ENCODE measurements at places on chromosomes 16 and 17. TPM values are rescaled to one million over a fixed set of nuclear protein-coding genes. Genes with fewer than 3 reads are reported as not detected.

DNA sequence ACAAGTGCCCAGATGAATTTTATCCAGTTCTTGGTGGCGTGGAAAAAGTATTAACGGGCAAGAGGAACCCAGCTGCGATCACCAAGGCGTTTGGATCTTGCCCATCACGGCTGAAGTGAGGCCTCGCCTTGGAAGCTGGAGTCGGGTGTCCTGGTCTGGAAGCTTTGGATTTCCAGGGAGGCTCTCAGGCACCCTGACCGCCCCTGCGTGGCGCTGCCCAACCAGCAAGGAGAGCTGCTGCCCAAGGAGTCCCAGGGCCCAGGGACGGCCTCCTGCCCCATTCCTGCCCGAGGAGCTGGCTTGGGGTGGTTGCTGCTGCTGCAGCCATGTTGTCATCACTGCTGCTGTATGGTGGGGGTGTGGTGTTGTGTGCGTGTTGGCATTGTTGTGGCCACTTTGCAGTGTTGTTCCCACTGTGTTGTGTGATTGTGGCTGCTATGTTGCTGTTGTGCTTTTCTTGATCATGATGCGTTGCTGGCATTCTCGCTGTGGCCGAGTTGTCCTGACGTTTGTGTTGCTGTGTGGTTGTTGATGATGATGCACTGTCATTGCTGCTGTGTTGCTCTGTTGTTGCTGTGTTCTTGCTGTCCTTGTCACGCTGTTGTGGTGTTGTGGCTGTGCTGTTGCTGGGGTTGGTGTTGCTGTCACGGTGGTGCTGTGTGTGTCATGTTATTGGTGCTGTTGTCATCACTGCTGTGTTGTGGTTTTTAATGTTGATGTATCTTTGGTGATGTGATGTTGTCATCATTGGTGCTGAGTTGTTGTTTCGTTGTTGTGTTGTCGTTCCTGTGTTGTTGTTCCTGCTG lies 318.8 kb downstream of the C16orf95 start:
- no peaks in the 10 kb centered on the region for H3K27me3 ChIP-seq
- no peak overlapping the region for H3K4me3 ChIP-seq
- no peak for DNase-seq
- no peaks in the 10 kb centered on the region for H3K36me3 ChIP-seq
- H3K27ac ChIP-seq = no peak overlapping the region
- H3K4me1 ChIP-seq = no peaks in the 10 kb centered on the region

- no peak overlapping the region for H3K4me3 ChIP-seq
- no peak for DNase-seq
- no peaks in the 10 kb centered on the region for H3K36me3 ChIP-seq
- no peaks in the 10 kb centered on the region for H3K27me3 ChIP-seq
- no peaks in the 10 kb centered on the region for H3K4me1 ChIP-seq
Measured at GRCh38 chr16:54509456-54509855, 222.9 kb upstream of the IRX3 start.

GRCh38 chr17:64332502-64332901 lies 58.2 kb downstream of the PECAM1 start:
- no peaks in the 10 kb centered on the region for H3K27me3 ChIP-seq
- no peak overlapping the region for H3K27ac ChIP-seq
- no peaks in the 10 kb centered on the region for H3K4me1 ChIP-seq
- H3K4me3 ChIP-seq = no peak overlapping the region
- H3K36me3 ChIP-seq = no peaks in the 10 kb centered on the region

DNA sequence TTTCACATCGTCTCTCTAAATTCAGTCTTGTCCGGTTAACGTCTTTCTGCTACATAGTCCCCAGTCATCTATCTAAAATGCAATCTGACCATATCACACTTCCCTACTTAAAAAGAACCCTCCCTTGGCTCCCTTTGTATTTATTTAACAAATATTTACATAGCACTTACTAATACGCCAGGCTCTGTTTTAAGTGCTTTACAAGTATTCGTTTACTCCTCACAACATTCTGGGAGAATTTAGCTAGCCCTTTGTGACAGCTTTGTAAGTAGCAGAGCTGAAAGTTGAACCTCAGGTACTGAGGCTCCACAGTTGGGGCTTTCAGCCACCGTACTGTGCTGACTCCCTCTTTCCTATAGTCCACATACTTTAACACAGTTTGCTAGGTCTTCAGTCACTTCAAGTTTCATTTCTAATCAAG lies 9.2 kb downstream of the PAFAH1B1 start:
- H3K27me3 ChIP-seq = no peaks in the 10 kb centered on the region
- peak overlapping the region; percentile 38 for H3K4me3 ChIP-seq
- peaks cover 72% of the 10 kb centered on the region for H3K4me1 ChIP-seq
- H3K36me3 ChIP-seq = peaks cover 6% of the 10 kb centered on the region
- no peak for DNase-seq

DNA sequence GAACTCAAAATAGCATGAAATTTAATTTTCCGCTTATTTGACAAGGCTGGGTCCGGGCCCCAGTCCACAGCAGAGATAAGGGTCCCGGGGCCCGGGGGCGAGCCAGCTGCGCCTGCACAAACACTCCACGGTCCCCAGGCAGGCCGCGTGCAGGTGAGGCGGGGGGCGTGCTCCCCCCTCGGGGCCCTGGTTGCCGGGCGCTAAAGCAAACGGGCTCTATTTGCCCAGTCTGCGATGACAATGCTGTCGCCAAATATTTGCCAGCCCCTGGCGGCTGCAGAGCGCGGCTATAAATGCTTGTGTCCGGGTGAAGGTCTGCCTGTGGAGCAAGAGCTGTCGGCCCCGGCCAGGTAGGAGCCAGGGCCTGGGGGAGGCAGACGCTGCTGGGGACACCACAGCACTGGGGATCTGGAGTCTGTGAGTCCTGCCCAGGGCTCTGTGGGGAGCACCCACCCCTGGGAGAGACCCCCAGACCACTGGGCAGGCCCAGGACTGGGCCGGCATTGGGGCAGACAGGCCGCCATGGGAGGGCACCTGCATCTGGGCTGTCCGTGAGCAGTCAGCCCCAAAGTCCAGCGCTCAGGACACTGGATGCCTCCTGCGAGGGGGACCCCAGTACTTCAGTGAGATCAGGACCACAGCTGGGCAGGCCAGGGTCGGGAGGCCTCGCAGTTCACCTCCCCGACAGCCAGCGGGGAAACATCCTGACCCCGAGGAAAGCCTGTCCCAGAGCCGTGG lies at the start of gene PERCC1:
Gene PERCC1 (plus strand): TSS at position 320 of the 738 bp plus-strand sequence. CDS start 1,516 bp downstream, outside the sequence.
- H3K27ac ChIP-seq = no peak within 1 kb of the TSS
- no peaks in the 10 kb centered on the region for H3K27me3 ChIP-seq
- no peak for DNase-seq
- peaks cover 5% of the 10 kb centered on the region for H3K4me1 ChIP-seq
- H3K4me3 ChIP-seq = no peak within 1 kb of the TSS

GRCh38 chr17:1090465-1091189 lies 89.2 kb downstream of the ABR start:
- no peaks in the 10 kb centered on the region for H3K27me3 ChIP-seq
- no peak overlapping the region for H3K4me3 ChIP-seq
- H3K4me1 ChIP-seq = no peaks in the 10 kb centered on the region
- peaks cover 49% of the 10 kb centered on the region for H3K36me3 ChIP-seq
- DNase-seq = no peak

DNA sequence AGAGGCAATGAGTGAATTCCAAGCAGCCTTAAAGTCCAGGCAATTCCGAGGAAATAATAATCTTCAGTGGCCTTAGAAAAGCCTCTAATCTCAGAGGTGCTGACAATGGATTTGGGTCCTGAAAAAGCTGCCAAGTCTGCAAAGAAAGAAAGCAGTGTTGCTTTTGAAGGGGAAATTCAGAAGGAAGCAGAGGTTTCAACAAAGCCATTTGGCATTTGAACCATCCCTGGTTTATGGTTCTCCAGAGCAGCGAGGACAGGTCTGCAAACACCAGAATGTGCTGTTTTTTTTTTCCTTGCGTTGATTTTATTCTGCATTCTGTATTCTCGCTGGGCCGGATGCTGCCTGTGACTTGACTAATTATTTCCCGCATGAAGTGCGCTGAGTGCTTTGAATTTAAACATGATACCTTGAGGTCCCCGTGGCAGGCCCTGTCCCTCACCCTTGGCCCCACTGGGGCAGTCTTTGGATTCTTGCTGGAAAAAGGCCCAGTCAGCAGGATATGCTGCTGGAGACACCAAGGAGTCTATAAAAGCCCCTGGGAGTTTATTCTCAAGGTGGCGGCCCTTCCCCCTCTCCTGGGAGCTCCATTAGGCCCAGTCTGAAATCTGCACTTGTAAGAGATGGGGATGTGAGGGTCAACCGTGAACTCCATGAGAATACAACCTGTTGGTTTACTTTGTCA lies 338.3 kb downstream of the HAPSTR1 start:
- no peak overlapping the region for H3K27ac ChIP-seq
- no peaks in the 10 kb centered on the region for H3K36me3 ChIP-seq
- no peaks in the 10 kb centered on the region for H3K27me3 ChIP-seq
- H3K4me1 ChIP-seq = no peaks in the 10 kb centered on the region
- no peak overlapping the region for H3K4me3 ChIP-seq

- H3K4me3 ChIP-seq = no peak overlapping the region
- no peak overlapping the region for H3K27ac ChIP-seq
- no peaks in the 10 kb centered on the region for H3K27me3 ChIP-seq
- no peaks in the 10 kb centered on the region for H3K4me1 ChIP-seq
- H3K36me3 ChIP-seq = peaks cover 24% of the 10 kb centered on the region
- DNase-seq = no peak
Measured at GRCh38 chr16:53817117-53817755, 113.3 kb downstream of the FTO start.

GRCh38 chr17:74449773-74450172 lies 16.7 kb upstream of the CD300A start:
- H3K36me3 ChIP-seq = no peaks in the 10 kb centered on the region
- H3K27me3 ChIP-seq = no peaks in the 10 kb centered on the region
- H3K4me3 ChIP-seq = no peak overlapping the region
- H3K4me1 ChIP-seq = peaks cover 4% of the 10 kb centered on the region

- no peaks in the 10 kb centered on the region for H3K4me1 ChIP-seq
- DNase-seq = no peak
- H3K4me3 ChIP-seq = no peak overlapping the region
Measured at GRCh38 chr16:70320121-70320520, 21.1 kb downstream of the DDX19B start.

- H3K4me1 ChIP-seq = no peaks in the 10 kb centered on the region
- DNase-seq = no peak
- H3K27ac ChIP-seq = no peak overlapping the region
Measured at GRCh38 chr17:44077595-44077909, 7.0 kb downstream of the G6PC3 start.

- DNase-seq = no peak
- H3K27me3 ChIP-seq = no peaks in the 10 kb centered on the region
- H3K4me3 ChIP-seq = no peak overlapping the region
Measured at GRCh38 chr17:32593003-32593402, 106.2 kb downstream of the CDK5R1 start.

GRCh38 chr17:67482764-67483163 lies 105.7 kb downstream of the PITPNC1 start:
- no peak for DNase-seq
- H3K27me3 ChIP-seq = no peaks in the 10 kb centered on the region
- H3K27ac ChIP-seq = no peak overlapping the region
- no peaks in the 10 kb centered on the region for H3K36me3 ChIP-seq

DNA sequence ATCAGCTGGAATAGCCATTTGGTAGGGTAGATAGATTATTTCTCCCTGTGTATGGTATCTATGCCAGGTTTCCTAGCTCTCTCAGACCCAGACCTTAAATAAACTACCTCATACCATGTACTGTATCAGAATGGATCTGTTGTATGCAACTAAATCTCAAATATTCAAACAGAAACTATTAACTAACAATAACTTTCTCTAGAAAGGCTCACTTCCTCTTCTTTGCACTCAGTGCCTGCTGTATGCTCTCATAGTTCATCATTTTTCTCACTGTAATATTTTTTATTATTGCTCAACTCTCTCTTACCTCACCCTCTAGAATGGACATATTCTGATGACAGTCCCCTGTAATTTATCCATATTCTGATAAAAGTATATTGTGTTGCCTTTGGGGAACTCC lies 182.4 kb downstream of the TOX3 start:
- no peaks in the 10 kb centered on the region for H3K4me1 ChIP-seq
- H3K27ac ChIP-seq = no peak overlapping the region
- no peak overlapping the region for H3K4me3 ChIP-seq
- no peak for DNase-seq
- H3K27me3 ChIP-seq = no peaks in the 10 kb centered on the region
- H3K36me3 ChIP-seq = no peaks in the 10 kb centered on the region

- H3K27me3 ChIP-seq = no peaks in the 10 kb centered on the region
- H3K4me1 ChIP-seq = peaks cover 9% of the 10 kb centered on the region
- H3K4me3 ChIP-seq = no peak overlapping the region
- H3K36me3 ChIP-seq = no peaks in the 10 kb centered on the region
Measured at GRCh38 chr16:11639925-11640899, 28.0 kb upstream of the SNN start.

- H3K36me3 ChIP-seq = no peaks in the 10 kb centered on the region
- H3K27me3 ChIP-seq = no peaks in the 10 kb centered on the region
- no peak overlapping the region for H3K4me3 ChIP-seq
Measured at GRCh38 chr17:41682631-41683030, 6.1 kb upstream of the EIF1 start.

- H3K27ac ChIP-seq = no peak overlapping the region
- no peaks in the 10 kb centered on the region for H3K27me3 ChIP-seq
- H3K4me1 ChIP-seq = no peaks in the 10 kb centered on the region
- no peak overlapping the region for H3K4me3 ChIP-seq
Measured at GRCh38 chr16:59168461-59169114, 434.5 kb upstream of the GOT2 start.

GRCh38 chr17:47708864-47709541 lies 15.0 kb downstream of the TBKBP1 start:
- no peaks in the 10 kb centered on the region for H3K27me3 ChIP-seq
- H3K4me3 ChIP-seq = no peak overlapping the region
- no peak overlapping the region for H3K27ac ChIP-seq
- peaks cover 40% of the 10 kb centered on the region for H3K4me1 ChIP-seq
- H3K36me3 ChIP-seq = no peaks in the 10 kb centered on the region

The BAIAP3 gene
- 3.1 TPM for total RNA-seq

The CCL16 gene
- not detected for total RNA-seq

The TEX19 gene
- total RNA-seq = not detected

The WFDC1 gene
- not detected for total RNA-seq

The GPRC5C gene
- total RNA-seq = not detected

The BOLA2 gene
- 7.4 TPM for total RNA-seq

The PERCC1 gene
- not detected for total RNA-seq

The LASP1 gene
- total RNA-seq = 154 TPM

The WNT3 gene
- not detected for total RNA-seq

The EPOP gene
- total RNA-seq = 0.59 TPM

The COX6A2 gene
- not detected for total RNA-seq
